ENCODE measurements at places on chromosomes 2 and 18. TPM values are rescaled to one million over a fixed set of nuclear protein-coding genes. Genes with fewer than 3 reads are reported as not detected.

DNA sequence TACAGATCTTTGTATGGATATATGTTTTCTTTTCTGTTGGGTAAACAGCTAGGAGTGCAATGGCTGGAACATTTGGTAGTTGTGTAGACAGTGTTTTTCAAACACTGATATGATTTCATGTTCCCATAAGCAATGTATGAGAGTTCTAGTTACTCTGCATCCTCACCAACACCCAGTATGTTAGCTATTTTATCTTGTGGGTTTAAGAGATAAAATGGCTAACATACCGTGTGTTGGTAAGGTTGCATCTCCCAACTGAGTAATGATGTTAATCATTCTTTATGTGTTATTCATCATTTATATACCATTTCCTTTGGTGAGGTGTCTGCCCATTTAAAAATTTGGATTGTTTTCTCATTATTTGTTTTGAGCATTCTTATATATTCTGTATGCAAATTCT is 65.7 kb downstream of the LYPD6B start:
- no peak for DNase-seq

DNA sequence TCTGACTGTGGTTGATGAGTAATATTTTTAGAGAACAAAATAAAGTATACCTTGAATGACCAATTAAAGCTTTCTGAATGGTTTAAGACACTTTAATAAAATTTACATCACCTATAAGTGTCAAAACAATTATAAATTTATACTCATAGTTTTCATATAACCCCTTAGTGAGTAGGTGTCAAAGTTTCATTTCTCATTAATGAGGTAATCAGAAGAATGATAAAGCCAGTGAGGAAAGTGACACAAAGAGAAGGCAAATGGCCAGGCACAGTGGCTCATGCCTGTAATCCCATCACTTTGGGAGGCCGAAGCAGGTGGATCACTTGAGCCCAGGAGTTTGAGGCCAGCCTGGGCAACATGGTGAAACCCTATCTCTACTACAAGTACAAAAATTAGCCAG is 60.8 kb upstream of the CTLA4 start:
- no peak for DNase-seq

- DNase-seq, result no peak
Measured at GRCh38 chr18:51251625-51252024, 54.1 kb upstream of the MEX3C start.

GRCh38 chr18:12236934-12237832 is 17.0 kb upstream of the CIDEA start:
- DNase-seq, result peak; percentile 24

GRCh38 chr2:33284287-33284686 is 192.2 kb upstream of the RASGRP3 start:
- no peak for DNase-seq

DNA sequence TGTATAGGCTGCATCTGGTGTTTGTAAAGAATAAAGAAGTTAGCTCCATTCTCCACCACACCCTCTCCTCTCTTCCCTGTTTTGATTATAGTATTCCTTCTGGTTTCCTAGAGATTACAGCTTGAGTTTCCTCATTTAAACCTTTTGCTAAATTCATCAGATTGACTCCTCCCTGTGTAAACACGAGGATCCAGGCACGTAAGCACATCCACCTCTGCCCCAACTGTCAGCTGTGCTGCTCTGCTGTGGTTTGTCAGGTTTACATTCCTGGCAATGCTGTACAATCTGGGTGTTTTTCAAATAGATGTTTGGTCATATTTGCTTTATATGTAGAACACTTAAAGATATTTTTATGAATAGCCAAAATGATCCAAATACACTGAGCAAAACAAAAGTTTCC is 302.8 kb downstream of the PTGR3 start:
- no peak for DNase-seq

- DNase-seq, result no peak
Measured at GRCh38 chr18:74154716-74155115, 6.4 kb downstream of the TIMM21 start.

- no peak for DNase-seq
Measured at GRCh38 chr2:104429639-104430358, 424.1 kb upstream of the POU3F3 start.

DNA sequence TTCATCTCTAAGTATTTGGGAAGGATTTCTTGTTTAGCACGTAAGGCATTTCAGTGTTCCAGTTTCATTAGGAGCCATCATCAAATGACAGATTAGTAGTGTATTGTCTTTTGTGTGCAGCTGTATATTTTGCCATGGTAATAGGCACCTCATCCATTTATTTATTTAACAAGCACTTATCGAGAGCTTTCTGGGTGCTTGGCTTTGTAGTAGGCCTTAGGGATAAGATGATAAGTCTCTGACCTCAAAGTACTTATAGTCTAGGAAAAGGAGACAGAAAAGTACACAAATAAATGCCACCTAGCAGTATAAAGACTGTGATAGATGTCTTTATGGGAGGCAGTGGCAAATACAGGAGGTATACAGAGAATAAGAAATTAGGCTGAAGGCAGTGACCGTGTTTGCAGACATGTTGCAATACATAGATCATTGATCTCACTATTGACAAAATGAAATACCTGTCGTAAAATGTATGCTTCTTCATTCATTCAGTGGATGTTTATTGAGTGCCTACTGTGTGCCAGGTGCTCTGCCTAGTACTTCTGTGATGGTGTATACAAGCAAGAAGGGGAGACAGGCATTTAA is 265.9 kb downstream of the SETBP1 start:
- DNase-seq, result no peak

DNA sequence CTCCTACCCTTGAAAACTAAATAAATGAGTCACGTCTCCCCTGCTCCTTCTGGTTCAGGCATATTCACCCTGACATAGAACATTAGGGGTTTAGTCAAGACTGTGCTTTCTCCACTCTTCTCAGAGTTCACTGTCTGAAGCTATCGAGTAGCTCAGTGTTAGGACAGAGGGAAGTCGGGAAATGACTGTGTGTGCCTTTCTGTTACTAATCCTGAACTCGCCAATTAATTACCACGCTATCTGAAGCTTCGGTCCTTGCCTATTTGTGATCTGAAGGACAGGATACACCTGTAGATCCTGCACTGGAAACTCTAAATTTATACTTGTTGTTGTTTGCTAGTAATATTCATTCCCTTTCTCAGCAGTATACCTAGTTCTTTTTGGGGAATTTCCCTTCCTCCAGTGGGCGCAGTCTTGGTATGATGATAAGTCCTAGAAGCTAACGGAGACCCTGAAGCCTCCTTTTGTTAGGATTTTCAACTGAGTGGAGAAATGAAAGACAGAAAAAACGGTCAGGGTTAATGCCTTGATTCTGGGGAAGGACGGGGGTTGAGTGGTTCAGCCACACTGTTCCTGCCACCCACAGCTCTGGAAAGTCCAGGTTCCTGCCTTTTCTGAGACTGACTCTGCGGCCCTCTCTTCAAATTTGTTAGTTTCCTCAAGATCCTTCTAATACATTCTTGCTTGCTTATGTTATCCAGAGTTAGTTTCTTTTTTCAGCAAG is 218.0 kb downstream of the DLGAP1 start:
- no peak for DNase-seq

DNA sequence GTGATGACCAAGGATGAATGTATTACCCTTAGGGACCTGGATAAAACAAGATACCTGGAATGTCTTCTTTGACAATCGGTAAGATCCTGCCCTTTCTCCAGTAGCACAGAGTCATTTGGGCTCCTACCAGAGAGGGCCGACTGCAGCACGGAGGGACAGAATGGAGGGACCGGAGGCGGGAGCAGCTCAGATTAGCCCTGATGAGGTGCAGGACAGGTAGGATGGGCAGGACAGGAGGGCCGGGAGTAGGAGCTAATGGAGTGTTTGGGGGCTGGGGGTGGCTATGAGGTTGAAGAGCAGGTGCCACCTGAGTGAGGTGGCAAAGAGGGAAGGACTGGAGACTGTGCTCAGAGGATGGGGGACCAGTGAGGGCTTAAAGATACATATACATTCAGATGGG is 9.9 kb upstream of the PRELID3A start:
- DNase-seq, result no peak

HES6 gene
- 0.73 TPM for total RNA-seq

NAT8 gene
- total RNA-seq, result not detected

FARP2 gene
- total RNA-seq, result 22.9 TPM

IMPA2 gene
- total RNA-seq, result 12.6 TPM

LBX2 gene
- total RNA-seq, result not detected

Measured in naive thymus-derived CD4-positive, alpha-beta T cell (primary cell).